ENCODE measurements at places on chromosomes 3 and 15.

DNA sequence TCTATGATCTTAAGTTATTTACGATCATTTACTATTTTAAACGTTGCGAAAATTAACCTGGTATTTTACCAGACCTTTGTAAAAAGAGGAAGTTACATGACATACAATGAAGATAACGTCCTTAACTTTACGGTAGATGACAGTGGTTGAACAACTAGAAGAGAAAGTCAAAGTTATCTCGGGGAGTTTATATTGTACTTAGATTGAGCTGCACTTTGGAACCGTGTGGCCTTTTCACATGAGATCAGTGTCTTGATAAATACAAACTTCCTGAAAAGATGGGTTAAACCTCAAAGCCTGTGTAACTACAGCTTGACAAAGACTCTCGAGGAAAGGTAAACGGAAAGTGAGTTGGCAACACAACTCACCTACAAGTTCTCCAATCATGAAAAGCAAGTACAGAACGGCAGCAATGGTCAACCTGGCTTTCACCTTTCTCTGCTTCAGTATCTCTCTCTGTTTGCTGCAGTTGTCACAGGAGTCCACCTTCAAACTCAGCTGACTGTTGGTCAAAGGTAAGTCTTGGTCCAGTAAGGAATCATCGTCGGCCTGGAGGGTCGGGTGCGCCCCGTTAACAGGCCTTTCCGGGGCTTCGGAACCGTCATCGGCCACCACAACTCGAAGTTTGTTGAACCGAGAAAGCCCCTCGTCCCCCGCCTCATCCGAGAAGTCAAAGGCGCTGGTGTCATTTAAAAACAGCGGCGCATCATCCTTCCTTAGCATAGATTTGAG is 793 bp downstream of the SLC30A4 start:
- DNase-seq: peak; percentile 6

DNA sequence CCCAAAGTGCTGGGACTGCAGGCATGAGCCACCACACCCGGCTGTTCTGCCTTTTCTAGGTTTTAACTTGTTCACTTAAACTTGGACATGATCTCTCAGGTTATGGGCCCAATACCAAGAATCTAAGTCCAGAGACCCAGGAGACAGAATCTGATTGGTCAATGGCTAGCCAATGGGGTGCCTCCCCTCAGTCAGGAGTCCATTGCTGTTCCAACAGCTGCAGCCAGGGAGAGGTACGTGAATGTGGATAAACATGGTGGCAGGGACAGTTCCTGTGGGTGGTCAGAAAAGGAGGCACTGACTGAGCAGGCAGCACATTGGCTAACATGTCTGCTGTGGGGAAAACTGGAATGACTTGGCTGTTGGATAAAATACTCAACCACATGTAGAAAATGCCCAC is 140.3 kb downstream of the RPLP1 start:
- no peak for DNase-seq

GRCh38 chr3:32302601-32303398 is 64.3 kb downstream of the CMTM8 start:
- DNase-seq: peak; percentile 92

- DNase-seq: no peak
Observed at GRCh38 chr3:156630773-156631093, 43.7 kb upstream of the TIPARP start.

GRCh38 chr3:41200669-41201021 is 1.3 kb downstream of the CTNNB1 start:
- peak; percentile 66 for DNase-seq

DNA sequence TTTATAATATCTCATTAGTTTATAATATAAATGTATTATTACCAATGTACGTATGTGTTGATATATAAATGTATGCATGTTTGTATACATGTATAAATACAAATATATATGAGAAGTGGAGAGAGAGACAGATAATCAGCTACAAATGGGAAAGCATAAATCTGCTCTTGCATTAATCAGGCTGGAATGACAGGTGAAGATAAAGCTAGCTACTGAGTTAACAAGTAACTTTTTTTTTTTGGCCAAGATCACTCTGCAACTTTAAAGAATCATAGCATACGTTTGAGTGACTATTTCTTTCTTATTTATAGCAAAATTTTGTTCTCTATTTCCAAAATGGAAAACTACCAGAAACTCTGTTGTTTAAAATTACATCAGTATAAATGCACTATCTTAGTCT is 422.8 kb downstream of the SI start:
- DNase-seq: no peak

GRCh38 chr3:134643150-134643675 is 7.6 kb downstream of the KY start:
- DNase-seq: no peak

DNA sequence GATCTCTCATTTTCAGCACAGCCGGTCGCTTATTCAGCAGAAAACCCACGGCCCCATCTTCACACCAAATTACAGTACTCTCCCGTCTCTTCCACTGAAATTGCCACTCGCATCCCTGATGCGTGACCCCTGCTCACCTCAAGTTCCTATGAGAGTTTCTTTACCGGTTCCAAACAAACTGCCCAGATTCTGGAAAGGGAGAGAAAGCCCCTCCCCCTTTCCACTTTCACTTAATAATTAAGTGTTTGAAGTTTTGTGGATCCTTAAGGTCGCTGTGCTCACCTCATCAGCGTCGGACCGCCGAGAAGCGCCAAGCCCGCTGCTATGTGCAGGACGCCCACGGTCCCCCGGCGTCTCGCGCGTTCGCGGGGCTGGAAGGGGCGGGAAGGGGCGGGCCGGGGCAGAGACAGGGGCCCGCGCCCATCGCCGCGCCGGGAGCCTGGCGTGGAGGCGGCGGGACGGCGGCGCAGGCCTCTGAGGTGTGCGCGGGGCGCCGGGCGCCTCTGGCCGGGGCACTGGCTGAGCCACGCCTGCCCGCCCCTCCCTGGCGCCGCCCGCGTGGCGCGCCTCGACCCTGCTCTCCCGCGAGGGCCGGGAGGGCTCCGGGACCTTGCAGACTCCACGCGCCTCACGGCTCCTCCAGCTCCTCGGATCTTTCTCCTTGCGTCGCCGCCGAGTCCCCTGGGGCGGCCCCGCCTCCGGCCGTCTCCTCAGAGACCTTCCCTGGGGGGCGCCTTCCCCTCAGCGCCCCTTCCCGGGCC is at the start of gene GPR156:
Gene GPR156 (minus strand): TSS at position 476 of the 761 bp plus-strand sequence. CDS start 41,124 bp downstream, outside the sequence.
- DNase-seq: no peak

All from amniotic epithelial cell (primary cell).